ENCODE measurements at places on chromosomes 5 and 9.

DNA sequence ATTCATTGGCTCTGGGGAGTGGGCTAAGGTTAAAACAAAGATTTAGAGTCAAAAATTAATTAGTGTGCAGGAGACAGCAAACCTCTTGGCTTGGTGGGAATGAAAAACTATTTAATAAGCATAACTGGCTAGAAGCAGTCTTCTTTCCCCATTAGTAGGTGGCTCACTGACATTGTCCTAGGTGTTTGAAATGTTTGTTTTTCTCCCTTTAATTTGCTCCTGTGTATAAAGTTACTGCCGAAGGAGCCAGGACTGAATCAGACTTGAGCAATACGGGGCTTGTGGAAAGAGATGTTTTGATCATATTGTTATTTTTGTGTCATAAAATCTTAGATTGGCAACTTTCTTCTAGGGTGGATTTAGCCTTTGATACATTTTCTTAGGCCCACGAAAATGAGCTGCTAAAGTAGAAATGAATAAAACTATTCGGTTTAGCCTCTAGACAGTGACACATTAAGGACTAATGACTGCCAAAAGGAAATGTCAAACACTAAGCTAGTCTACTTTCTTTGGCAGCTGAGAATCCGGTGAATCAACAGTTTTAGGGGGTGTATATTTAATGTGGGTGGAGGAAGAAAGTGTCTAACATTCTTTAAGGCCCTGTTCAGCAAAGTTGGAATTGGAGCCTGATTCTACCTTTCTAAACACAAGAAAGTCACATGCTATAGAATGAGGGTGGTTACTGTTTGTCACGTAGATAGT is 30.2 kb downstream of the LRRTM2 start:
- DNase-seq = no peak

DNA sequence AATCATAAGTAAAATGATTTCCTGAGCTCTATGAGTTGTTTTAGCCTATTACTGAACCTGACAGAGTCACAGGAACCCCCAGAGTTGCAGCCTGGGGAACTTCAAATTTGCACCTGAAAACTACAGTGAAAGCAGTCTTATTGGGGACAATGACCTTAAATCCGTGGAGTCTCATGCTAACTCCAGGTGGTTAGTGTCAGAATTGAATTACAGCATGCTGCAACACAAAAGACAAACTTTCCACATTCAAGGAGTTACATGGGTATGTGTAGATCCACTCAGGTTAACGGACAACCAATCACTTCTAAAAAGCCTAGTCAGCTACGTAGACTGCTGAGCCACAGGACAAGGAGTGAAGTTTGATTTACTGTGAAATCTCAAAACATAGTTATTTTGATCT is 49.7 kb downstream of the PLPP1 start:
- no peak for DNase-seq

GRCh38 chr5:127321465-127321864 is 30.9 kb downstream of the MEGF10 start:
- no peak for DNase-seq

- DNase-seq = no peak
Observed at GRCh38 chr5:136732751-136733150, 367.4 kb upstream of the TRPC7 start.

- DNase-seq = no peak
Observed at GRCh38 chr9:68577774-68578591, 37.3 kb upstream of the TMEM252 start.

DNA sequence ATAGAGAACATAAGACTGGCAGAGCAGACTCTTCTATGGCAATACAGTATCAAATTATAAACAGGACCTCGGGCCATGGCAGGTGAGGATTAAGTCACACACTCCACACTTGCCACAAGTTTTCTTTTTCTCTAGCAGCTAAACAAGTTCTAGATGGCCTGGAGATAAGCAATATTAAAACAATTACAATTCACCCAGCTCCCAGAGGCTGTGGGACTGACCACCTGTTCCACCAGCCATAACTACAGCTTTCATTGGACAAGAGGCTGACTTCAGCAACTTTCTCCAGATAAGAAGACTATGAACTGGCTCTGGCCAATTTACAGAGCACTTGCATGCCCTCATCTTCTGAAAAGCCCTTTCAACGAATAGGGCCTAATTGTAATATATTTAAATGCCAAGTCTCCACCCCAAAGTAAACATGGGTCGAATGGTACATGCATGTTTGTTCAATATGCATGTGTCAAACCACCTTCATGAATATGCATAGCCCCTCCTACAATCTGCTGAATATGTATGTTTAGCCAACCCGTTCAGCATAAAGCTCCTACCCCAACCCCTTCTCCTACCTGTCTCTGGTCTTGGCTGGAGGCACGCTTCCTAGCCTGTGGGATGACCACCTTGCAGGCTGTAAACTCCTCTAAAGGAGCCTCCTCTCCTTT is 6.1 kb upstream of the CFAP157 start:
- no peak for DNase-seq

DNA sequence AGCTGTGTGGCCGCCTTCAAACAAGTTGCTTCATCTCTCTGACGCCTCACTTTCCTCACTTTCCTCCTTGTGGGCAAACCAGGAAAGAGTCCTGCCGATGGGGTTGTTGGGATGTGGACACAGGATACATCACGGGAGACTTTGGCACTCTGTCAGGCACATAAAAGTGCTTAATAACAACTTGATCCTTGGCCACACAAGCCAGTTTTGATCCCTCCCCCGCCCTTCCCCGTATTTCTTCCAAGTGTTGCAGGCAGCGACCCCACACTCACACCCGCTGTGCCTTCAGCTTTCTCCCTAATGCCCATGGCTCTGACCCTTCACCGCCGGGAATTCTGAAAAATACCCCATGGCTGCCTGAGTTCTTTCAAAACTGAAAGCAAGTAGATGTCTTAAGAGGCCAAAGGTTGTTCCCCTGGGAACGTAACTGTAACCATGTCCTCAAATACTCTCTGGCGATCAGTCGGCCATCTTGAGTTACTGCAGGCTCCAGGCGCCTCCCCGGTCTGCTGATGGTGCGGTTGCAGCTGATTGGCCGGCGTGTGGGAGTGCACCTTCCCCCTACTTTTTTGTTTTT is 59.8 kb downstream of the ARHGEF37 start:
- no peak for DNase-seq

GRCh38 chr5:43533646-43534045 is 18.7 kb upstream of the C5orf34 start:
- no peak for DNase-seq

DNA sequence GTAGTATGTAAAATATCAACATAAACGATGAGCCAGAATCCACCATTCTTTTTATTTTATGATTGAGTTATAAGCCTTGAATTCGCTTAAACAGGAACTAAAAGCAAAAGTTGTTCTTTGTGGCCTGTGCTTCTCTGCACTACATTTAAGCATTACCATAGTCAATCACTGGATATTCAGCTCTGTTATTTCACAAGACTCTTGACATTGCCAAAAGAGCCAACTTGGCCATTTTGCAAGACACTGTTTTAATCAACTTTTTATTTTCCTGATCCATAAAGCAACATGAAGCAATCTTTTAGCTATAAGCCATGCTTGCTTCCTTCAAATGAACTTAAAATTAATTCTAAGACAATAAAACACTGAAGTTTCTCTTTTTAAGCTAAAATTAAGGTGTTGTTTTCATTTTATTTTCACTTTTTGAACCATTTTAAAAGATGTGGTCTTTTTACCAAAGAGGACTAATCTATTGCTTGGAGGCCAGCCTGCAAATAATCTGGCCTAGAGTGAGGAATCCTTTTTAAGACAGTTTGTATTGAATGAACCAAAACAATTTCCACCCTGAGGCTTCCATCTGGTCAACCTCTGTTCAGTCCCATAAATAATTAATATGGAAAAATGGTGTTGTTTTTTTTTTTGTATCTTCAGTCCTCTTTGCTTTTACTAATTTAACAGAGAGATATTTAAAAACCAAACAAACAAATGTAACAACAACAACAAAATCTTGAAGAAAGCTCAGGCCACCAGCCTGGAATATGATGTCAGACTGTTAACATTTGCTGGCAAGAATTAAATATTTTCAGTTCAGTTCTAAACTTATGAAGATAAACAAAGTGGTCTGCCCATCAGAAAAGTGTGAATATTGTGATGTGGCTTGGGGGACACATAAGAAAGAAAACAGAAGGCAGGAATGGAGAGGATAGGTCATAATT is 274.4 kb downstream of the MARCHF11 start:
- no peak for DNase-seq

GRCh38 chr5:10543585-10544040 is 20.3 kb upstream of the ANKRD33B start:
- DNase-seq = no peak

- DNase-seq = peak; percentile 88
Observed at GRCh38 chr5:43556857-43557542, at the start of gene PAIP1. Gene PAIP1, minus strand, starts transcription at chr5:43557077. Its CDS starts 231 bp downstream, at chr5:43556846.

DNA sequence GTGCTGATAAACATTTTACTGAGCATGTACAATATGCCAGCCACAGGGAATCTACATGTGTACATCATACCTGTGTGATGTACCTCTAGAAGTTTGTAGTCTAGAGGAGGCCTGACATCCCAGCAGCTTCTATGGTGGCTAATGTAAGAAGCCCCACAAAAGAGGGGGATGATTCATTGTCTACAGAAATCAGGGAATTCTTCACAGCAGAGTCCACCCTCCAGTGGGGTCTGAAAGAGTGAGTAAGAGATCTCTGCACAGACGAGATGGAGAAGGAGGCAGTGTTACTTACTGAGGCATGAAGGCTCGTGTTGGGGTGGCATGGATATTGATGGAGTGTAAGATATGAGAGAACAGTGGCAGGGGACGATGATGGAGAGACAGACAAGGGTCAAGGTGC is 103.0 kb downstream of the NTRK2 start:
- DNase-seq = no peak

DNA sequence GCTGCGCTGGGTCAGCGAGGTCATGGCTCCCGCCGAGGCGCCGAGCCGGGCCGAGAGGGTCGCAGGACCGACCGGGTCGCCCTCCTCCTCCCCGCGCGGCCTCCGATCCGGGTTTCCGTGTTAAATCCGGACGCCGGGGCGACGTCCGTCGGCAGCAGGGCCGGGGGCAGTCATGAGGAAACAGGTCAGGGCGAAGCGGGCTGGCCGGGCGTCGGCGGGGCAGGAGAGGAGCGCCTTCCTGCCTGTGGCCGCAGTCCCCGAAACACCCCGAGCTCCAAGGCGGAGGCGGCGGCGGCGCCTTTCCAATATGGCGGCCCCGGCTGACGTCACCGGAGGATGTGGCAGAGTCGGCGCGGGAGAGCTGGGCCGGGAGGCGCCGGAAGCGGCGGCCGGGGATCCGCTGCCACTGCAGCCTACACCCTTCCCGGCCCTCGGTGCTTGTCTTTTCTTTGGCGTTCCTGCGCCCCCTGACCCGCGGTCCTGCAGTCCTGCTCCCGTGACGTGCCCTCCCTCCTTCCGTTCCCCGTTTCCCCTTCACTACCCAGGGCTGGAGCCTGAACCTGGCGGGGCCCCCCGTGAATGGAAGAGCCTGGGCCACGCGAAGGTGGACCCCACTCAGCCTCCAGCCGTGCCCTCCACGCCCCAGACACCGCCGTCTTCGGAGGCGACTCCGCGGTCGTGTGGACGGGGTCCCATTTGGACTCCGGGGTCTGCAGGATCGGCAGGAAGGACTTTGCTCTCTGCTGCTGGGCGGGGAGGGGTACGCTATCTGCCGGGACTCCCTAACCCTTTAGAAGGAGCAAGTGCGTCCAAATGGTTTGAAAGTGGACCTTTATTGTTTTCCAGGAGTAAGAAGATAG is at the start of gene GOLPH3:
TSS of gene GOLPH3 (minus strand) at position 309 of the 860 bp plus-strand sequence. CDS start at position 24, 285 bp downstream.
- DNase-seq = peak; percentile 90

GRCh38 chr9:137703842-137704508 is 85.2 kb downstream of the EHMT1 start:
- no peak for DNase-seq

- no peak for DNase-seq
Observed at GRCh38 chr5:78328585-78329173, 31.7 kb upstream of the SCAMP1 start.

GRCh38 chr9:127522727-127523126 is 71.4 kb downstream of the LRSAM1 start:
- DNase-seq = no peak

DNA sequence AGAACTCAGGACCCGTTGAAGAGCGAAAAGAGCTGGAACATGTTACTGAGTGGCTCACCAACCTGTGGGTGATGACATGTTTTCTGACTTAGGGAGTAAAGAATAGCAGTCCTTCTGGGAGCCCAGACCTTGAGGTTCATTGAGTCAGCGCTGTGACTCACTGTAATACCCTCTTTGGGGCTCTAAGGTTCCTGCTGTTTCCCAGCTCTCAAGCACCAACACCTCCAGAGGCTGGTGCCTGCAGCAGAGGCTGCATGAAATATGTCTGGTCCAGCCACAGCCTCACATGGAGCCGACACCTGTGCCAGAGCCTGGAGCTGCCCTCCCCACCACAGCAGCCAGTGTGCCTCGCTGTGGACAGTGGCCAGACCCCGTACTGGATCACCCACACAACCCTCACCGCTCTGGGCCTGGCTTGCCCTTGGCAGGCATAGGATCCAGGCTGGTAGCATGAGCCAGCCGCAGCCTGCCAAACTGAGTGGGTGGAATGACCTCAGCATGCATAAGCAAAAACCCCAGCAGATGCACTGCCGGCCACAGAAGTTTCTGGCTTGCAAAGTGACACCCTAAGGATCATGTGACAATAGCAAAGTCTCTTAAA is 143.5 kb upstream of the MRPS30 start:
- DNase-seq = no peak

- no peak for DNase-seq
Observed at GRCh38 chr5:166330036-166330435, 1961.4 kb upstream of the WWC1 start.

GRCh38 chr5:177447611-177448243 is 1.1 kb downstream of the PRR7 start:
- no peak for DNase-seq

- DNase-seq = peak; percentile 58
Observed at GRCh38 chr5:93915142-93915553, 173.7 kb upstream of the POU5F2 start.

DNA sequence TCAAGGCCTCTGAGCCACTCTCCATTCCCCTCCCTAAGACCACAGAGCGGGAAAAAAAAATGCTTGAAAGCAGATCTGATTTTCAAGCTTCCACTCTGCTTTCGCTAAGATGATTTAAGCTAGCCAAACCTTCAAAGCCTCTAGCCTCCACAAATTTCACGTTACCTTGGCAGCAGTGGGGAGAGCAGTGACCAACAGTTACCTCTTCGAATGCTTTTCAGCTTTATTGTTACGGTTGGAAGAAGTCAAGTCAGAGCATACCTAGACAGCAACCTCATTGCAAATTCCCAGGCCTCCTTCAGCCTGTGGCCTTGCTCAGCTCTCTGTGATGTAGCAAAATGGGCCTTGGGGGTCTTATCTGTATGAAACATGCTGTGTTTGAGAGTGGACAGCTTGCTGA is 89.6 kb downstream of the FRMD3 start:
- no peak for DNase-seq

Data from CD4-positive, alpha-beta T cell treated with Interleukin-10 for 1 hour (primary cell).